Astrocyte (in vitro differentiated cells and primary cell): ENCODE measurements at places on chromosomes 6 and 20. TPM values are rescaled to one million over a fixed set of nuclear protein-coding genes. Genes with fewer than 3 reads are reported as not detected.

DNA sequence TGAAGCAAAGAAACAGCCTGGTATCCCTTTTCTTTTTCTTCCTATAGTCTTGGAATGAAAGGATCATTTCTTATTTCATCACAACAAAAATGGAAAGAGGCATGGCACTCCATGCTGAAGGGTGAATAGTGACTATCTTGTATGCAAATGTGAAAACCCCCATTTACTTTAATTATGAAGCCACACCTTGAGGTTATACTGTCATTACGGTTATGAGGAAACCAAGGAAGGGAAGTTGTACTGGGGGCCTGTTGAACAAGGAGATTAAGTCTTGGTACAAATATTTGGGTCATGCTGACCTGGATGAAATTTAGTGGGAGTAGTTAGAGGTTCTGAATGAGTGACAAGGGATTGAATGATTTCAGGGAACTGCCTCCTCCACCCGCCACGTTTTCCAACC is 8.7 kb upstream of the STXBP5 start:
- no peak for DNase-seq

- DNase-seq: peak; percentile 98
These were observed 257.8 kb upstream of the KCNQ5 start for GRCh38 chr6:72363844-72364740.

- no peak for DNase-seq
These were observed 469.7 kb upstream of the JAG1 start for GRCh38 chr20:11143481-11143880.

DNA sequence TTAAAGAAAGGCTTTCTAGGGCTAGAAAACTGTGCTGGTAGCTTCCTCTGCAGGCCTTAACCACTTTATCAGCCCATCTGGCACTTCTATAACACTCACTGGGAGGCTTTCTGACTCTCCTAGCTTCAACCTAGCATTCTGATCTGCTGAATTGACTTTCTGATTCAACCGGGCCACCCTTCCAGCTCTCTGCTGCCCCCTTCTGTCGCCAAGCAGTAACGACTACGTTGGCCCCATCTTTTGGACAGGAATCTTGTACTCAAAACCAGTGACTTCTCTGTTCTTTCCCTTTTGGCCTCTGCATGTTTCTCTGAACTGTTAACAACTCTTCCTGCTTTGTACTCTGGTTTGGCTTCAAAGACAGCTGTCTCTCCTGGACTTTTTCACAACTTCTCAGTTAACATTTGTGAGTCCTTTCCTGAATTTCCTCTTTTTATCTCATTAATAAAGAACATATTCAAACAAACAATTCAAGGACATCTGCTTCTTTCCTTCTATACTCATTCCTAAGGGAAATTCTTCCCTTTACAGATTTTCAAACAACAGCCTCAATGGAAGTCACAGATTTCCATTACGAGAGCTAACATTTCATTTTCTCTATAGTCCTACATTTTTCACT is 43.9 kb upstream of the FAM135A start:
- DNase-seq: peak; percentile 21

DNA sequence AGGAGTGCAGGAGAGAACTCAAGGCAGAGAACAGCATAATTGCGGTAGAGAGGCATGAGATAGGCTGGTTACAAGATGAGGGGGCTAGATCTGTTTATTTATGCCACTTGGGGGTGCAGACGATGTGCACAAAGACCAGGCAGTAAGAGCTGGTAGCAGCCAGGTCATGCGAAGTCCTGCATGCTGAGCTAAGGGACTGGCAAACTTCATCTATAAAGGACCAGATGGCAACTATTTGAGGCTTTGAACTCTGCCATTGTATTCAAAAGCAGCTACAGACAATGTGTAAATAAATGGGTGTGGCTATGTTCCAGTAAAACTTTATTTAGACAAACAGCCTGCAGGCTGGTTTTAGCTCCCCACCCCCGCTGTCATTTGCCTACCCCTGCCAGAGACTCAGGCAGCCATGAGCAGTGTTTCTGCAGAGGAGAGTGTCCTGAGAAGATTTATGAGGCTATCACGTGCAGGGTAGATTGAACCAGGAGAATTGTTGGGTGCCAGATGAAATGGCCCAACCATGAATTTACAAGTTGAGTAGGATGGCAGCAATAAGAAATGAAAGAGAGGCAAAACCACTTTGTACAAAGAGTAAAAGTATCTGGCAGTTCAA is 253.4 kb upstream of the MOCS1 start:
- no peak for DNase-seq

WFDC10B gene
- total RNA-seq: not detected in 2 replicates

GPX5 gene
- 4.3 and 6.6 TPM in 2 replicates for total RNA-seq

HRH3 gene
- 0.07 TPM in 1 of 2 replicates, not detected in the other for total RNA-seq
